Stimulated activated CD4-positive, alpha-beta T cell treated with anti-CD3 and anti-CD28 coated beads, Interleukin-2, amount 100 ng/mL, for 4 hours (primary cell): ENCODE measurements at places on chromosomes 11 and 22.

DNA sequence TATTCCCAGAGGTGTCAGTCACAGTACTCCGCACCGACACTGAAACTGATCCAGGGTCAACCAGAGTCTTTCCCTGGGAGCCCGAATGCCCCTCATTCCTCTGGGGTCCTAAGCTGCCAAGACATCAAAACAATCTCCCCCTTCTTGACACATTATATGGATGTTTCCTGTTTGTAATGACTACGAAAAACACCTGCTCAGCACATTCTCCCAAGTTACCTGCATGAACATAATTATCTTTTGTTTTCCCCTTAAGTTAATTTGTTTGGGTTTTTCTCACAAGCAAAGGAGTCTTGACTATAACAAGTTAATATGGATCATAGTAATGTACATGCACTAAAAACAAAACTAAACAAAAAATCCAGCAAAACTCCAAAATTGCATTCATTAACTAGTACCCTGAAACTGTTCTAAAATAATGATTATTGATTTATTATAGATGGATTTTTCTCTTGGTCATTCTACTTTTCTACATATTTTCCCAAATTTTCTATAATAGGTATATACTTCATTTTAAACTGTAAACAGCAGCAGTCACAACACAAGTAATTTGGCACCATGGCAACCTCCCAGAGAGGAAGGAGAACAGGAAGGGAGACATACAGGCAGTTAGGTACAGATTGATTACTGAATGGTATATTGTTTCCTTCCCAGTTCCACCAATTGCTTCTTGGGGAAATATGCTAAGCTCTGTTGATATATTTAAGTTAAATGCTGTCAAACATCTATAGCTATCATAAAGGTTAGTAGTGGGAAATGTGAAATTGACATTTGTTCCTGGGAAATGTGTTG lies 631.5 kb downstream of the METTL15 start:
- no peak for DNase-seq

- DNase-seq: peak; percentile 1
Measured at GRCh38 chr22:33302049-33302545, 243.9 kb upstream of the SYN3 start.

GRCh38 chr11:96189351-96189750 lies 153.6 kb downstream of the MAML2 start:
- no peak for DNase-seq

DNA sequence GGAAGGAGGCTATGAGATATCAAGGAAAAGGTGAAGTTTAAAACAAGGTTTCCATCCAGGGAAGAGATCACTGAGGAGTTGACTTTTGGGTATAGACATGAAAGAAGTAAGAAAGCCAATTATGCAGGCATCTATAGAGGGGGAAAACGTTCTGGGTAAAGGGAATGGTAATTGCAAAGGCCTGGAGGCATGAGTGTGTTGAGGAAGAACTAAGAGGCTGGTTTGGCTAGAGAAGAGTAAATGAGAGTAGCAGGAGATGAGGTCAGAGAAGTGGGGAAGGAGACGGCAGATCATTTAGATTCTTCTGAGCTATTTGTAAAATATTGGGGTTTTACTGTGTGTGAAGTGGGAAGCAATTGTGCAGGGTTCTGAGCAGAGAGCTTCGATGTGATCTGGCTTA lies 7.6 kb downstream of the ENDOD1 start:
- no peak for DNase-seq

- DNase-seq: no peak
Measured at GRCh38 chr11:77250881-77251640, 50.4 kb downstream of the GDPD4 start.

DNA sequence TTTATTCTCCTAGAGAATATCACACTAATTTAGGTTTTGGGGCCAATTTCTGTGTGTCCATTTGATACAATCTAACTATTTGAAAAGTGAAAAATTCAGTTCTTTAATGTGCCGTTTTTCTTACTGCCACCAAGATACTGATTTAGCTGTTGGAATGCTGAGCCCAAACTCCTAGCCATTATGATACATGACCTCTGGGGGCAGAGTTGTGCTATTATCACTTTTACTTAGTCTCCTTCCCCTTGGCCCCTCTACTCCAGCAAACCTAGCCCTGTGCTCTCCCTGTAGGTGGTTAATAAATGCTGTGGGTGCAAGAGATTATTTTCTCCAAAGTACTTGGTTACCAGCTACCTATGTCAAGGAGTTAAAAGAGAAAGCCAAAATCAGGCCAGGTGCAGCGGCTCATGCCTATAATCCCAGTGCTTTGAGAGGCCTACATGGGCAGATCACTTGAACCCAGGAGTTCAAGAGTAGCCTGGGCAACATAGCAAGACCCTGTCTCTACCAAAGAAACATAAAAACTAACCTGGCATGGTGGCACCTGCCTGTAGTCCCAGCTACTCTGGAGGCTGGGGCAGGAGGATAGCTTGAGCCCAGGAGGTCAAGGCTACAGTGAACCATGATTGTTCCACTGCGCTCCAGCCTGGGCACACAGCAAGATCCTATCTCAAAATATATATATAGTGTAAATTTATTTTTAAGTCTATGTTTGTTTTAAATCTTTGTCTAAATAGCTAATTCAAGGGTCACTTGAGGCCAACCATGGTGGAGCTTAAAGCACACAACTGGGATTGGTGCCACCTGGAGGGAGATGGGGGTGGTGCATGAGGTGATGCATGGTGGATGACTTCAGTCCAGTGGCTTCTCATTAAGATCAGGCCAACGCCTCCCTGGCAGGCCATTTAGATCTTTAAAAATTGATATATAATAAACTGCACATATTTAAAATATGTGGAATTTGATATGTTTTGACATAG lies 193.2 kb upstream of the PLET1 start:
- peak; percentile 3 for DNase-seq

DNA sequence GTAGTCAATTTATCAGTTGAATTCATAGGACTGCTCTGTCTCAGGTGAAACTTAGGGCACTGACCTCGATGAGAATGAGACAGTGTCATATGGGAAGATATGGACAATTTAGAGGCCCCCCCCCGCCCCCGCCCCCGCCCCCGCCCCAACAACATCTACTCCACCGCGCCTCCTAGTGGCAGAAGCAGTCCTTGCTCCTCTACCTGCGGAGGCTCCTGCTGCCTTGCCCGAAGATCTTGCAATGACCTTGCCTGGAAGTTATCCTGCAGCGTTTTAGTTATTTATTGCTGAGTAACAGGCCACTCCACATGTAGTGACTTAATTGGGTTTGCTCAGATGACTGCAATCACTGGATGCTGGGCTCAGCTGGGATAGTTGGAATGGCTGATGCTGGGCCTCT lies 15.2 kb downstream of the SERPINH1 start:
- peak; percentile 31 for DNase-seq

- DNase-seq: no peak
Measured at GRCh38 chr11:75797116-75797515, 17.9 kb upstream of the UVRAG start.

DNA sequence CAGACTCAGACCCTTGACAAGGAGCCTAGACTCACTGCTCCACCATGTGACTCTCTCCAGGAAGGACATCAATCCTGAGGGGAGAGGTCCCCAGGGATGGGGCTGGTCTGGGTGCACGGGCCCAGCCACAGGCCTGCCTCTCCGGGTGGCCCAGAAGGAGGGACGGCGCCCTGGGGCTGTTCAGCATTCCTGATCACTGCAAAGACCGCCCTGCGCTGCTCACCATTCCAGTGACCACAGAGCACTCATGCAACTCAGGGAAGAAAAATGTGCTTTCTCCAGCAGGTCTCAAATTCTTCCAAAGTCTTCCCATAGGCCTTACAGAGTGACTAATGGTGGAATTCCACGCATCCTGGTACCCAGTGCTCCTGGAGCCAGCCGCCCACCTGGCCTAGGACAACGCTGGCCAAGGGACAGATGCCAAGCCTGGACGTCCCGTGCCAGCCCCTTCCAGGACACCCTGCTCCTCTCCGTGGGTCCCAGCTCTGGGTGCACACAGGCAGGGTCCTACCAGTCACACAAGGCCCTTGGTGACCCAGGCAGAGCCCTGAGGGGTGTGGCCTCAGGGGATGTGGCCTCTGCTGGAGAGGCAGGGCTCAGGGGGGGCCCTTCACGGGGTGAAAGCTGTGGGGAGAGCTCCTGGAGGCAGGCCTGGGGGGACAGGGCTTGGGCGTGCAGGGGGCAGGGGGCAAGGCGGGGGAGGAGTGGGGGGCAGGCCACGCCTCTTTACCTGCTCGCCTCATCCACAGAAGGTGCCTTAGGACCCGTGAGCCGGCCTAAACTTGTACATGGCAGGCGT lies 178.8 kb downstream of the IGLL1 start:
- DNase-seq: no peak

GRCh38 chr11:12862696-12863469 lies 146.2 kb upstream of the RASSF10 start:
- DNase-seq: no peak

- no peak for DNase-seq
Measured at GRCh38 chr11:67276781-67277230, 10.5 kb downstream of the GRK2 start.

DNA sequence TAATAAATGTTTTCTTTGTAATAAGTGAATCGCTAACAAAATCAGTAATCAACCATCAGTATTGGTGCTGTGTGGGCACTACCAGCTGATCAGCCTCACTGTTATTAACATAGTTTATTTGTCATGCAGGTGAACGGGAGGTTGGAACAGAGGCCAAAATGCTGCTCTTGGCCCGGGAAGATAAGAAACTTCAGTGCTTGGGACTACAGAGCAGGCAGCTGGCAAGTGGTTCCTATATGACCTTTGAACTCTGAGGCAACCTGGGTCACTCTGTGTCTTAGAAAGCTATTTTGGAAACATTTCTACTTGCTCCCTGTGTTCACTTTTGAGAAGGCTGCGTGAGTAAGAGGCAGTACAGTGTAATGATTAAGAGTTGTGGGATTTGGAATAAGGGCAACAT lies 36.5 kb upstream of the DNAJB13 start:
- no peak for DNase-seq

DNA sequence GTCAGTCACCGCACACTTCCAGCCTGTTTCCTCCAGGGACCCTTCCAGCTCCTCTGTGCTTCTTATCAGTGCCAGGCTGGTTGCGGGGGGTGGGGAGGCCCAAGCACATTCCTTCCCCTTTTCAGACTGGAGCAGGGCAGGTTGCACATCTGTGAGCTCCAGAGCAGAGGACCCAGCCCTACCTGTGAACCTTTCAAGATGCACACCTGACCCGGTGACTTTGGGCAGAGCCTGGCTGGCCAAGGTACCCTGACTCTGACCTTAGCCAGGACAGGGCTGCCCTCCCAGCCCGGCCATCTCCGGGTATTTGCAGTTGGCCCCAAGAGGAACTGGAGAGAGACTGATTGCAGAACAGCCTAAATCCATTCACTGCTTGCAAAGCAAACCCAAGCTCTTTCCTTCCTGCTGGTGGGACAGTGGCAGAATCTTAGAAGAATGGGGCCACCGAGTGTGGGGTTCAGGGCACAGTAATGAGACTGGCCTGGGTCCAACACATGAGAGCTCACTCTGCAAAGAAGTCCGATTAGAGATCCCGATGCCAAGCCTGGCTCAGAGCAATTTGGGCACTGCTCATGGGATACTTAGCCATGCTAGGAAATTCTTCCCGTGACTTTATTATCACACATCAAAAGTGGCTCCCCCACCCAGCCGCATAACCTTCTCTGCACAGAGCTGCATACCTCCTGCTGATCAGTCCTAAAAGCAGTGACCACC lies 64.7 kb upstream of the CCND1 start:
- DNase-seq: no peak
